HFF-Myc (cell line): ENCODE measurements at places on chromosomes 6 and 20.

DNA sequence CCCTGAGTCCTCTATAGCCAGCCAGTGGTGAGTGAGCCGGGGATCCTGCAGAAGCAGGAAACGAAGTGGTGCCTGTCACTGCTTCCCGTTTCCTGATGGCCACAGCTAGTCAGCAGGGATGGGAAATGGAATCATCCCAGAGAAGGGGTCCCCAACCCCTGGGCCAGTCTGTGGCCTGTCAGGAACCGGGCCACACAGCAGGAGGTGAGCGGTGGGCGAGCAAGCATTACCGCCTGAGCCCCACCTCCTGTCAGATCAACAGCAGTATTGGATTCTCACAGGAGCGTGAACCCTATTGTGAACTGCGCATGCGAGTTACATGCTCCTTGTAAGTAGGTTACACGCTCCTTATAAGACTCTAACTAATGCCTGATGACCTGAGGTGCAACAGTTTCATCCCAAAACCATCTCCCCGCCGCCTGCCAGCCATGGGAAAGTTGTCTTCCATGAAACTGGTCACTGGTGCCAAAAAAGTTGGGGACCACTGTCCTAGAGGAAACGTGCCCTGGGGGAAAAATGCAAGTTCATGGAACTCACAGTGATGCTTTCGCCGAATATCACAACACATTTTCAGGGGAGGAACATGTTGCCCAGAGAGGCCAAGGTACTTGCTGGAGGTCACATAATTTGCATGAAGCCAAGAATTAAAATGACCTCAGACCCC is 113.8 kb downstream of the JPH2 start:
- no peak for DNase-seq

GRCh38 chr6:155528982-155529453 is 73.4 kb upstream of the NOX3 start:
- peak; percentile 61 for DNase-seq

DNA sequence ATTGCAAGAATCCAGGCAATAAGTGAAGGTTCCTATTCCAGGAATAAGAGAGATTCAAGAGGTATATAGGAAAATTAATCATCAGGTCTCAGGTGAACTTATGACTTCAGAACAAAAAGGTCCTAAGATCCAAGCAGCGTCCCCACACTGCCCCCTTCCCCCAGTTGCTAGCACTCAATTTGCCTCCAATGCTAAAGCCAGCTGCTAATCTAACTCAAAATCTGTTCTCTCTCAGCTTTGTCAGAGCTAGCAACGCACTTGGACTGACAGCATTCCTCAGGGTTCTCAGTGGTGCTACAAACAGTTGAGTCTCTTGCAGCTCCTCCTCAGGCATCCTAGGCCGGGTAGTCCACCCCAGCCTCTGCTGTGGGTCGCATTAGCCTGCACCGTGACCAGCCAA is 148.3 kb downstream of the RFX6 start:
- DNase-seq = no peak

GRCh38 chr20:63456429-63457284 is 15.8 kb downstream of the KCNQ2 start:
- DNase-seq = no peak

- DNase-seq = no peak
Observed at GRCh38 chr6:24107294-24107693, 18.7 kb upstream of the NRSN1 start.
